ENCODE measurements at places on chromosomes 4 and X.

DNA sequence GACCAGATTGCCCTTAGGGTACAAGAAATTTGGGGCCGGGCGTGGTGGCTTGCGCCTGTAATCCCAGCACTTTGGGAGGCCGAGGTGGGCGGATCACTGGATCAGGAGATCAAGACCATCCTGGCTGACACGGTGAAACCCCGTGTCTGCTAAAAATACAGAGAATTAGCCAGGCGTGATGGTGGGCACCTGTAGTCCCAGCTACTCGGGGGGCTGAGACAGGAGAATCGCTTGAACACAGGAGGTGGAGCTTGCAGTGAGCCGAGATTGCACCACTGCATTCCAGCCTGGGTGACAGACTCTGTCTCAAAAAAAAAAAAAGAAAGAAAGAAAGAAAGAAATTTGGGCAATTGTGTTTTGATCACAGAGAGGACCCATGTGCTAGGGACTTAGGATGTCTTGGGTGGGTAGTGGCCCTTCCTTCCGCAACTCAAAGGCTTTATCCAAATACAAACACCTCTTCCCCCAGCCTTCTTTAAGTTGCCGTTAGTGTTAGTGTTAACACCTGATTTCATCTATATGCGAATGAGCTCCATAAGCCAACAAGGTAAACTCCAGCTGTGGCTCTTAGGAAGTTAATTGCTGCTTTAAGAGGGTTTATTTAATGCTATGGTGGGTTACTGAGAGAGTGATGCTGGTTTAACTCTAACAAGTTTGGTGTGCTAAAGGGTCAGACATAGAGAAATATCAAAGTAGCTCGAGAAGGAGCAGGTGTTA is 8.6 kb upstream of the CCDC110 start:
- DNase-seq, result no peak

- DNase-seq, result peak; percentile 3
These were observed 38.1 kb upstream of the ARSH start for GRCh38 chrX:2967998-2968909.

- no peak for DNase-seq
These were observed 407.1 kb upstream of the FRG1 start for GRCh38 chr4:189533603-189534002.

DNA sequence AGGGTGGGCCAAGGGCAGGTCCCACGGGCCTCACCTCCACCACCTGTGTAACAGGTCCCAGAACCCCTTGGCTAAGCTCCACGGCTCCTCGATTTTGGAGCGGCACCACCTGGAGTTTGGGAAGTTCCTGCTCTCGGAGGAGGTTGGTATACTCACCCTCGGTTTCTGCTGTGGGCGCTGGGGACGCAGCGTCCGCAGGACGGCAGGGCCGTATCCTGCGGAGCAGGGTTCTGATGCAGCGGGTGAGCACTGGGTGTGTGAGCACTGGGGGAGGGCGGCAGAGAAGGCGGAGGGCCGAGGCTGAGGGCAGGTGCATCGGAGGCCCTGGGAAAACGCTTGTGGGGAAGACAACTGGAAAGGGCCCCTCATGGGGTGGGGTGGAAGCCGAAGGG is 11.0 kb downstream of the ATP5ME start:
- no peak for DNase-seq

- DNase-seq, result peak; percentile 8
These were observed 18.5 kb upstream of the TET2 start for GRCh38 chr4:105128208-105128607.

DNA sequence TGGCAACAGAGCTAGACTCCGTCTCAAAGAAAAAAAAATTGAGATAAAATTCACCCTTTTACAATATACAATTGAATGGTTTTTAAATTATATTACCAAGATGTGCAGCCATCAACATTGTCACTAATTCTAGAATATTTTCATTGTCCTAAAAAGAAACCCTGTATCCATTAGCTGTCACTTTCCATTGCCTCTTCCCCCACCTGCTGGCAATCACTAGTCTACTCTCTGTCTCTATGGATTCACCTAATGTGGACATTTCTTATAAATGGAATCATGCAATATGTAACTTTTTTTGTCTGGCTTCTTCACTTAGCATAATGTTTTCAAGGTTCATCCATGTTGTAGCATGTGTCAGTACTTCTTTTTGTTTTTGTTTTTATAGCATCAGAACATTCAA is 20.8 kb downstream of the ABHD18 start:
- DNase-seq, result no peak

DNA sequence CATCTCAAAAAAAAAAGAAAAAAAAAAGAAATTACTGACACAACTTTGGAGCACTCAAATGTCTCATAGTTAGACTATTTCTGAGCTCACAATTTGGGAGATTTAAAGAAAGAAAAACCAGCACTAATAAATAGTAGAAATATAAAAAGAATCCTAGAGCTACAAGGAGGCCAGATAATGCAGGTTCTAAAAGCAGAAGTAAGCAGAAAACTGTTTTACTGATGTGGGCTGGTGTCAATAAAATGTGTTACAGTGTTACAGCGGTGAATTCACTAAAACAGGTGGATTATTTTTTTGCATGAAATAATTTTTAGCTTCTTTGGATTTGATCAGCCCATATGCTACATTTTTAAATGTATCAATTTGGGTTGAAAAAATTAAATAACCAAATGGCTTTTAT is 375.9 kb downstream of the GPM6A start:
- DNase-seq, result no peak

DNA sequence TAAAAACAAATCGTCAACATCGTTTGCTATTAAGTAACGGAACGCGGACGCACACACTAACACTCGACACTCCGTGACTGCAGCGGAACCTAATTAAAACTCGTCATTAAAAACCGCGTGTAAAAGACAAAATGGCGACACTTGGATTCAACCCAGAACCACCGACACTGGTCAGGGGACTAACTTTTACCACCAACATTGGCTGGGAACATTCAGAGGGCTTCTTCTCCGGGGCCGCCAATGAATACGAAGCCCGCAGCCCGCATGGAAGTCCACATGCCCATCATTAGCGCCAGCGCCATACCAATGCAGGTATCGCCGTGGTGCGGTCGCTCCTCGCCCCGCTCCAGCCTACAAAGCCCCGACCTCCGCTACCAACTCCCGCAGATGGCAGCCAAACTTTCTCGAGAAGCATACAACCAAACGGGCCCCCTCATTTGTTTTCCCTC is 498 bp downstream of the RBMX start:
- DNase-seq, result peak; percentile 44

GRCh38 chr4:154076921-154077320 is 288.0 kb upstream of the SFRP2 start:
- no peak for DNase-seq

DNA sequence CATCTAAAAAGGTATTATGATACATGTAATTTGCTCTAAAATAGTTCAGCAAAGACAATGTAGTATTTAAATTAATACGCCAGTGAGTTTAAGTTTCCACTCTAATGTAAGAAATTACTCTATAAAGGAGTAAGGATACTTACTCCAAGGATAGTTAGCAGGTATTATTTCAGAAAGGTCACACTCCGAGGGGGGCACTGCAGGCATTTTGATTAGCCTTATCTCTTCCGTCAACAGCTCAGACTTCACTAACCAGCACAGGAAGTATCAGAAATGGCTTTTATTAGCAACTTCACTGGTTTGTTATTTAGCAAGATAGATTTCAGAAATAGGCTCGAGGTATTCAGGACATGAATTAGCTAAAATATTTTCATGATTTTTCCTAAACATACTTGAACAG is 127.0 kb downstream of the COX18 start:
- no peak for DNase-seq

GRCh38 chrX:71103110-71103983 is 3.2 kb downstream of the CXorf65 start:
- no peak for DNase-seq

DNA sequence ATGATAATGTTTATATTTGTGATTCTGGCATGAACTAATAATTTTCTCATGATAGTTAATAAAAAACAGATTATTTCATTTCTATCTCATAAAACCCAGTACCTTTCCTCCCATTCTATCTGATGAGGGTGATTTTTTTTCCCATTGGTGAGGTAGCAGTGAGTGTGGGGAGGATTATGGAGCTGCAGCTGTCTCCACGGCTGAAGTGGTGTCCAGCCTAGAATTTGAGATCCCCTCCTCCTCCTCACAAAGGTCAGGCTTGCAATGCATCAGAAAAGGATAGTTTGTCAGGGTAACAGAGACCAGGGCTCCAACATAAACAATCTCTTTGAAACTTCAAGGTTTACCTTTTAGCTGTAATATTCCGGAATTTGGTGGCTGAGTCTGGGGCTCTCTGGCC is 60.9 kb downstream of the C4orf51 start:
- DNase-seq, result no peak

DNA sequence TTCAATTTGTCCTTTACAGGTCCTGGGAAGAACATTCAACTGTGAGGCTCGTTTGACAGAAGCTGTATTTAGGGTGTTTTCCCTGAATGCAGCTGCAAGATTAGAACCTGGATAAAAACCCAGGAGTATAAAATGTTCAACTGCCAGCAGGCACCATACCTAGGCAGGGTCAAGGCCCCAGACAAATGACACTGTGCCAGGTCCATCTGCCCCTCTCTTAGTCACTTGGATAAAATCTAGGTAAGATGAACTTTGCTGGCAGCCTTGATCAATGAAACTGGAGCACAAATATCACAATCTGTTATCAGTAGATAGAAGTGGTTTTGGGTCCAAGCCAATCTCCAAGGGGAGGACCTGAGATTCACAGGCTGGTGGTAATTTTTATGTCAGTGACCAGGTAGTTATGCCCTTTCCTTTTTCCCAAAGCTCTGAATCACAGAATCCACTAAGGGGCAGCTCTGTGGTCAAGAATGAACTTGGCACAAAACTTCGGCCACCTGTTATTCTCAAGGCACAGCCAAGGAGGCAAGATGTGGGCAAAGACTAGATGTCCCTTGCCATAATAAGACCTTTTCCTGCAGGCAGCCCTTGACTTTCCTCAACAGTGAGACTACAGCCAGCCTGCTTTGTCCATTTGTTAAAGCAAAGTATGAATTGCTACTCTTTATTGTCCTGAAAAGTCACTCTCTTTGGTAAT is 501.0 kb downstream of the PPARGC1A start:
- DNase-seq, result no peak

DNA sequence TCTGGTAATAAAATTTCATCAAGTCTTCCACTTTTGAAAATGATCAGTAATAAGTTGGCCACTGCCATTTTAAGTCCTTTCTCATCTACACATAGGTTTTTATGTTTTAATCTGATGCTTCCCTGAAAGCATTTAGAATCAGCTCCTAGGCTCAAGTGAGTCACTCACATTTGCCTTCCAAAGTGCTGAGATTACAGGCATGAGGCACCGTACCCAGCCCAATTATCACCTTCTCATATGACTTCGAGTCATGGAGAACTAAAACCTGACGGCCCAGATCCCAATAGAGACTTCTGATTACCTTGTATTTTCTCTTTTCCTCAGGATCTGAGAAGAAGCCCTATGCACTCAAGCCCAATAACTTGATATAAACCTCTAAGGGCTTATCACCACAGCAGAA is 140.8 kb downstream of the OPHN1 start:
- DNase-seq, result no peak

DNA sequence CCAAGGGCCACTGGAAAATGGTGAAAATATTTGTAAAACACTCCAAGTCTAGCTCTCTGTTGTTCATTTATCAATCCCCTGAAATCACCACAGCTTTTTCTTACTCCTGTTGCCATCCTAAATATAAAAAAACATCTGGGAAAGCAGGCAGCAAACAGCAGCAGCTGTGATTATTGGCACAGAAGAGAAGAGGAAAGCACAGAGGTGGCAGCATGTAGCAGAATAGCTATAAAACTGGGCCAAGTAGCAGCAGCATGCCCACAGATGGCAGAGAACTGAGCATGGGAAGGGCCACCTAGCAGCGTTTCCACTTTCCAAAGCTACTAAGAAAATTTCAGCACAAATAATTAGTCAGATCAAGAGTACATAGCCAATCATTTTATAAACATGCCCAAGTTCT is 307.2 kb downstream of the SLC7A11 start:
- DNase-seq, result no peak

- no peak for DNase-seq
These were observed 94.7 kb upstream of the CBLL2 start for GRCh38 chrX:22177950-22178515.

- no peak for DNase-seq
These were observed 28.5 kb upstream of the SMAD1 start for GRCh38 chr4:145453163-145453520.

DNA sequence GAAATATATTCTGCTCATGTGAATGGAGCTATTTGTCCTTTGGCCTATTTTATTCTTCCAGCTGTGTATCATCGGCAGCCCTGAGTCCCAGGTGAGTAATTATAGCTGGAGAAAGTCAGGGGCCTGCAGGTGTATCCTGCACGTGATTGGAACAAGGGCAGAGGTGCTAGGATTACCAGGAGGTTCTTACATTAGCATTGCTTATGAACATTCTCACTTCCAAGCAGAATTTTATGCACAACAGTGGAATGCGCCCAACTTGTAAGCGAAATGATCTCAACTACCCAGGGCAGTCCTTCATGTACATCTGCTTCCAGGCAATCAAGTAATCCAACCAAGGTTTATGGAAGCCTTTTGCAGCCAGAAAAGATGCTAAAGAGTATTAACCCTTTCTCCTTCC is 68.9 kb upstream of the NRK start:
- DNase-seq, result no peak

DNA sequence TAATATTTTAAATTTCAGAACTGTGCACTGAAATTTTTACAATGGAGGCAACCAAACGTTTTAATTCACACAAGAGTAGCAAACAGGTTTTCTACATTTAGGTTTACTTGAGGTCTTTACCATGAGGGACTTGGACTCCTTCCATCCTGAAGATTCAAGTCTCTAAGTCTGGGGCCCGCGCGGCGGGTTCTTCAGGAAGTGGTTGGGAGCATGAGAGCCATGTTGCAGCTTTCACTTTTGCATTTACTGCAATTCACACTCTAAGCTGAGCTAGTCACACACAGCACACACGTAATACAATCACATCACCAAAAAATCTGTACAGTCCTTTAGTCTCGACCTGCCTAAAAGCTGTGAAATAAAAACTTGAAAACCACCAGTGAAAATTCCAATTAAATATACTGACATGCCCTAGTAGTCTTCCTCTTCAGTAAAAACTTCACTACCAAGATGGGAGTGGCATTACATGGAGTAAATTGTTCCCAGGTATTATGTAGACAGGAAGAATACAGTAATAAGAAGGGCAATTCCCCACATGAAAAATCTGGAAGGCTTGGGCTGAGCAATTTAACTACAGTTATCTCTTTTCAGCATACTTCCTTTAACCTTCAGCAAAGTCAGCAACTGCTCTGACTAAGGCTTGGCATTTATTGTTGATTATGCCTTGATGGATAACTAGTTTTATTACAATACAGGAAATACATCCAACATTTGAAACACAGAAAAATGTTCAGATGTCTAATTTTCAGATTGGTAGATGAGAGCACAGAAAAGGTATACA is 571.1 kb upstream of the DIPK2B start:
- peak; percentile 67 for DNase-seq

DNA sequence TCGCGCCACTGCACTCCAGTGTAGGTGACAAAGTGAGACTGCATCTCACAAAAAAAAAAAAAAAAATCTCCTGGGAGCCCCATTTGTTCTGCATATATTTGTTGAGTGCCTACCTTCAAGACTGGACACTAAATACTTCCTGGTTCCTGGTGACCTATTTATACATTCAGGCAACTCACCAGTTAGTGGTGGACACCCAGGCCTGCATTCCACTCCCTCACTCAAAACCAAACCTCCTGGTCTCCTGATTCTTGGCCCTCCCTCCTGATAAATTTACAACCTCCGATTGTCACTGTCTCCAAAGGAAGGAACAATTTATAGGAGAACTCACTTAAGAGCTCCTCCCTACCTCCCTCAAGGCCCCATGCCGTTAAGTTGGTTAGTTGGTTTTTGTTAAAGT is 3.1 kb downstream of the SYAP1 start:
- no peak for DNase-seq

- DNase-seq, result no peak
These were observed 230.2 kb upstream of the STK26 start for GRCh38 chrX:131792789-131793462.
